ENCODE measurements at places on chromosomes 7 and 10.
A peak's percentile ranks its signal among the peaks of the same experiment; 100 is the strongest.

GRCh38 chr7:110983822-110984456 lies 107.0 kb upstream of the LRRN3 start:
- DNase-seq, result no peak

DNA sequence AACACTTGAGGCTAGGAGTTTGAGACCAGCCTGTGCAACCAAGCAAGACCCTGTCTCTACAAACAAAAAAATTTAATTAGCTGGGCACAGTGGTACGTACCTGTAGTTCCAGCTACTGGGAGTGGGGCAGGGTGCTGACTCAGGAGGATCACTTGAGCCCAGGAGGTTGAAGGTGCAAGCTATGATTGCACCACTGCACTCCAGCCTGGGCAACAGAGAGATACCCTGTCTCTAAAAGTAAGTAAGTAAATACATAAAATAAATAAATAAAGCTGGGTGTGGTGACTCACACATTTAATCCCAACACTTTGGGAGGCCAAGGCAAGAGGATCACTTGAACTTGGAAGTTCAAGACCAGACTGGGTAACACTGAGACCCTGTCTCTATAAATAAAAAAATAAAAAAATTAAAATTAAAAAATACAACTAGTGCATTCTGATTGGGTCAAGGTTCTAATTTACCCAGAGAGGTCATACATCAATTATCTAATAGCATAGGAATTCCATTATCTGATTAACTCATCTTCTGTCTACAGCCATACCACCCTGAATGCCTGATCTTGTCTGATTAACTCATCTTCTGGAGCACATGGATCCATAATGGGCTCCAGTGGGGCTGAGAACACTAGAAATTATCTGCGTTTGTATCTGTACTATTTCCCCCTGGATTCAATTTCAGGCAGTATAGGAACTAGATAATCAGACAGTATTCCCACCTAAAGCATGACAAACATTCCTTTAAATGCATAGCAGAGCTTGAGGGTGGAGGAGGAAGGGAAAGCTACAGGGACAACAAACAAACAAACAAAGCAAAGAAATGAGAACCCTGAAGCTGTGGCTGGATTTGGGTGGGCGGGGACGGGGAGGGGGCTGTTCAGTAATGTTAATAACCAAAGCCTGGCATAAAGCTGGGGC lies 21.0 kb upstream of the HILPDA start:
- DNase-seq, result no peak

DNA sequence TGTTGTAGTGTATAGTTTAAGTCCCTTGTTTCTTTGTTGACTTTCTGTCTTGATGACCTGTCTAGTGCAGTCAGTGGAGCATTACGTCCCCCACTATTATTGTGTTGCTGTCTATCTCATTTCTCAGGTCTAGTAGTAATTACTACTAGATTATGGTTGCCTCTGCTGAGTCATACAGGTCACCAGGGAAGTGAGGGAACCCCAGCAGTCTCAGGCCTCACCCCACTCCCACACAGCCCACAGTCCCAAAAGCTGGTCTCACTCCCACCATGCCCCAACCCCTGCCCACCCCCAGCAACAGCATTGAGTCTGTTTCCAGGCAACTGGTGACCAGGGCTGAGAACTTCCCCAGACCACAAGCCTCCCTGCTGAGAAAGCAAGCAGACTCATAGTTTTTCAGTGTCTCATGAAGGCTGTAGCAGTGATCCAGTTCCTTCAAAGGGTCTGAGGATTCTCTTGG lies 88.0 kb downstream of the PLXDC2 start:
- DNase-seq, result no peak

GRCh38 chr7:88452646-88453045 lies 146.0 kb upstream of the STEAP4 start:
- no peak for DNase-seq

- no peak for DNase-seq
These were observed 47.5 kb downstream of the RGS10 start for GRCh38 chr10:119495021-119495505.

DNA sequence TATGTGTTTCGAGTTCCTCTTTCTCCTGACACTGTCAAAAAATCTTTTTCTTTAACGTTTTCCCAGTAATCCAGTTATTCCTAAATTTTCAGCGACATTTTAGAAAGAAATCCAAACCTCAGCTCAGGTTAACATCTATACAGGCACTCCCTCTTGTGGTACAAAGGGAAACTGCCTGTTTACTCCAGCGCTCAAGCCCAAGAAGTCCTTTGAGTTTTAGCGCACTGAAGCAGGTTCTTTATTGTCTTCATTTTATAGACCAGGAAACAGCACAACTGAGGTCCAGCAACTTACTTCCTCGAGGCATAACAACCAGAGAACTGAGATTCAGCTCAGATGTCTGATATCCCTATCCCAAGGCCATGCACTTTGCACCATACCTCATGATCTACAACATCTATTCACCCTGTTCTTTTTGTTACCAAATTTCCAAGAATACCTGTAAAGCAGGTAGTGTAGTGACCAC lies 287.2 kb upstream of the MKLN1 start:
- DNase-seq, result peak; percentile 46

GRCh38 chr7:2546776-2547586 lies 8.3 kb downstream of the BRAT1 start:
- DNase-seq, result no peak

DNA sequence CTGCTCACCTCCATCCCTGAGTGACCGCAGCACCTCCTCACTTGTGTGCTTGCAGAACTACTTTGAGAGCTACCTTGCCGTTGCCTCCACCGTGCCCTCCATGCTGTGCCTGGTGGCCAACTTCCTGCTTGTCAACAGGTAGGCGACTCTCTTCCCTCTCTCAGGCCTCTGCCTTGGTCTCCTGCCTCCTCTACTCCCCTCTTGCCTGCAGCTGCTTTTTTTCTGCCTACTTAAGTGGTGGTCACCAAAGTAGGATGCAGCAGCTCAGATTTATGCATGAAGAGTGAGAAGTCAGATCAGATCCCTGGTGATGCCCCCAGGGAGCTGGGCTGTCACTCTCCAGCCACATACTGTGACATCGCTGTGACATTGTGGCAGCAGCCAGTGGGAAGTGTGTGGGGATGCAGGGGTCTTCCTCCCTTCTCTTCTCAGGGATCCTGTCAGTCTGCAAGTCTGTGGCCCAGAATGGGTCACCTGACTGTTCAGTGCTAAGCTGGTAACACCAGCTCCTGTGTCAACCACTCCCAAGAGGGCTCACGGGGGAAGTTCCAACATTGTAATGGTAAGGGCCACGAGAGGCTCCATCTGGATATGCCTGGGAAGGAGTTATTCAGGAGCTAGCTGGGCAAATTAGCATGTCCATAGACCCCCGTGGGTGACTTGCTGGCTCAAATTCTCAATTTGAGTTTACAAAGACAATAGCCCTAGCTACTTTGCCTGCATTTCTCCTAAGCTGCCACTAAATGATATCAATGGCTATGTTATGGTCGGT lies 25.3 kb downstream of the SLC29A3 start:
- no peak for DNase-seq

DNA sequence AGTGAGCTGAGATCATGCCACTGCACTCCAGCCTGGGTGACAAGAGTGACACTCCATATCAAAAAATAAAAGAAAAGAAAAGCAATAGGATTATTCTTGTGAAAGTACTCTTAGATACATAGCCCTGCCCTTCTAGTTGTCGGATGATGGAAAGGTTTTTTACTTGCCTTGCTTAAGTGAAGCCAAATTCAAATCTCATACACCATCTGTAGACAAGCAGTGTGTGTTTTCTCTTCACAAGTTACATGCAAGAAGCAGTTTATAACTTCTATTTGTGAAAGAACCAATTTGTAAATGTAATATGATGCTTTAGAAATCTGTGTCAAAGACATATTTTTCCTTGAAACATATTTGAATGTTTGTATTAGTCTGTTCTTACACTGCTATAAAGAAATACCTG lies 15.8 kb upstream of the MPP7 start:
- no peak for DNase-seq

DNA sequence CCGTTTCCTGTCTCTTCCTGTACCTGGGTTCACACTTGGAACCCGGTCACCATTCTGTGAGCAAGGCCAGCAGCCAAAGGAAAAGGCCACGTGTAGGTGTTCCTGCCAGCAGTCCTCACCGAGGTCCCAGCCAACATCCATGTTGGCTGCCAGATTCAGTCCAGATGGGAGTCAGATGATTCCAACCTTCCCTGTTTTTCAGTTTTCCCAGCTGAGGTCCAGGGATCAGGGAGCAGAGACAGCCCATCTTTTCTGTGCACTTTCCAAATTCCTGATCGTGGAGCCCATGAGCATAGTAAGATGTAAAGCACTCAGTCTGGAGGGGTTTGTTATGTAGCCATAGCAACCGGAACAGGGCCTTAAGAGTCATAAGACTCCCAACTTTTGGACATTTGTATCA lies 3.9 kb upstream of the PVRIG start:
- DNase-seq, result no peak

DNA sequence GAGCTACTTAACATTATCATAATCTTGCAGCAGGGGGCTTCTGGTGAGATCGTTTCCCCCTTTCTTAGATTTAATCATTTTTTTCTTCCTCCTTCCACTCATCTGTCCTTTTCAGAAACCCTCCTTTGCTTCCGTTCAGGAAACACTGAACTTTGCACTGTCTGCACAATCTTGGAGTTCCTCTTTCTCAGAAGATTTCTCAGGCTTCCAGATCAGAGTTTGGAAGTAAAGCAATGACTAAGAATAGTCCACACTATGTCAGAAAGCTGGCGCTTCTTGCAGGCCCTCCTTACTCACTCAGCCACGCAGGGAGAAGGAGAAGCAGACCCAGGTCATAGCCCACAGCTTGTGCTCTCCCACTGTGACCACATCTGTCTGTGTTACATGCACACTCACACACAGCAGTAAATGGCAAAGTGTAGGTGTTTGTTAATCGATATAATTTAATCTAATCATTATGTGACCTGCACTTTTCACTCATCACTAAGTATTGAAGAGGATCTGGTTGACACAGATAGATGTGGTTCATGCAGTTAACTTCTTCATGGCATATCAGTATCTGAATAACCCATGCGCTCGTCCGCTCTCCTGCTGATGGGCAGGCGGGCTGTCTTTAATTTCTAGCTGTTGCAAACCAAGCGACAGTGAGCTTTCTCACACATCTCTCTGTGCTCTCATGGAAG lies 30.2 kb downstream of the ALOX5 start:
- DNase-seq, result no peak

DNA sequence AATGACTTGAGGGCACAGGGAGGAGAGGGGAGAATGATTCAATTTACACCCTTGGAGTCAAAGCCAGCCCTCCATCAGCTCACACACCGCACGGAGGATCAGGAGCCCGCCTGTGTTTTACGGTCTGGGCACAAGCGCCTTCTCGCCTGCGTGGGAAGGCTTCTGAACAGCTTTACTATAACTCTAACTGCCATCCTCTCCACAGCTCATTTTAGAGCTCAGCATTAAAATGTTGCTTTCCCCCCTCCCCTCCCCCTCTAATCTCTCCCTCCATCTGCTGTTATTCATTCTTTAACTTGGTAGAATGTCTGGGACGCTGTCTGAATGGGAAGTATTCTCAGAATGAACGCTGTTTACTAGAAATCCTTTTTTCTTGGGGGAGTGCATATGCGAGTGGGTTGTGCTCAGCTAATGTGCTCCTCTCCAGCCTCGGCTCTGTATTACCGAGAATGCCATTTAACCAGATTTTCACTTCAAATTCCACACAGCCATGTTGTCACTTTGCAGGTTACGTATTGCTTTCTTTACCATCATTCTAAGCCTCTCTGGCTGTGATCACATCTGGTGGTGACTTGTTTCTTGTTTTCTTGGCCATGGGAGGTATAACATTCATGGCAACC lies 140.1 kb downstream of the GFRA1 start:
- no peak for DNase-seq

- no peak for DNase-seq
These were observed 55.6 kb downstream of the CRTAC1 start for GRCh38 chr10:97974526-97975525.

- DNase-seq, result no peak
These were observed 294.6 kb downstream of the RNLS start for GRCh38 chr10:88288320-88289059.

Measured in left renal cortex interstitium (tissue), 4 donors.